Lower lobe of right lung (tissue), 2 donors: ENCODE measurements at places on chromosomes 1 and 21.

DNA sequence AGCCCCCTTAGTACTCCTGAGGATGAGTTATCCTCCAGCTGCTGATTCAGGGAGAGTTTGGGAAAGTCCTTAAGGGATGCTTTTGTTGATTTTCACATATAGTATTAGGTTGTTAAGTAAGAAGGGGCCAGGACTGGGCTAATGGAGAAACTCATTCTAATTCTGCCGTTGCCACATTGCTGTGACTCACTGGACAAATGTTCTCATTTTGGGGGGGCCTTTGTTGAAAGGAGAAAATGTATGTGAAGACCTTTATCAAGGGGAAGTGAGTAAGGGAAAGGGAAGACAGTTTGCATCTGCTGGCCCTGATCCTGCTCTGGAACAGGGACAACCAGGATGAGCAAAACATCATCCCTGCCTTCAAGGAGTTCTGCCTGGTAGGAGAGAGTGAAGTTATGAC lies 123.2 kb upstream of the FGGY start:
- no peak for DNase-seq

DNA sequence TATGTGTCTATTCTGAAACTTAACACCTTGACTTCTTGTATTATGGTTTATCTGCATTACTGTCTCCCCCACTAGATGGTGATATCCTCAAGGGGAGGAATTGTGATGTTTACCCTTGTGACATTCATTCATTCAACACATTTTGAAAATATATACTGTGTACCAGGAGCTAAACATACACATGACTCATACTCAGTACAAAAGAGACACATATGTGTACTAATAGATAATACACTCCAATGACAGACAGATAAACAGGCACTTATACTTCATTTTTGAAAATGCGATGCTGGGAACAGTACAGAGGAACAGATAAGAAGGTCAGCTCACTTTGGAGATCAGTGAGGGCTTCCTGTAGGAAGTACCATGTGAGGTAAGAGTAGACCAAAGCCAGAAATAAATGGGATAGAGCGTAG lies 8.9 kb upstream of the RAB3GAP2 start:
- no peak for DNase-seq

GRCh38 chr1:211825980-211826379 lies 4.6 kb downstream of the LPGAT1 start:
- DNase-seq: no peak

DNA sequence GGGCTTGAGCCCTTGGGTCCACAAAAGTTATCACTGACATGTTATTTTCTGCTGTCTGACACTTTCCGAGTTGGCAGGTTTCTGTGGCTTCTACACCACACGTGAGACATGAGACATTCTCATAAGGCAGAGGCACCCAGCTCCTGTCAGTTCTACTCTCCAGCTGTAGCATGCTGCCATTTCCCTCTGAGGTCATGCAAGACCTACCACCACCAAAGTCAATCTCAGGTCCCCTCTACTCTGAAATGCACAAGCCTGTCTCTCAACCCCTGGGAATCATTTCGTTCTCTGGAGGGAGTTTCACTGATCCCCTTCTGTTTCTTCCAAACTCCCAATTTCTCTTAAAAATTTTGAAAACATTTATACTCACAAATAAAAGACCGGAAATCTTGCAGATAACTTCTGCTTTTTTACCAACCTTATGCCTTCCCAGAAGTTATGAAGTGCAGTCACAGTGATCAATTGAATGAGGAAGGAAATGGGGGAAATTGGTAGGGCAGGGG lies 39.5 kb upstream of the CR2 start:
- no peak for DNase-seq

DNA sequence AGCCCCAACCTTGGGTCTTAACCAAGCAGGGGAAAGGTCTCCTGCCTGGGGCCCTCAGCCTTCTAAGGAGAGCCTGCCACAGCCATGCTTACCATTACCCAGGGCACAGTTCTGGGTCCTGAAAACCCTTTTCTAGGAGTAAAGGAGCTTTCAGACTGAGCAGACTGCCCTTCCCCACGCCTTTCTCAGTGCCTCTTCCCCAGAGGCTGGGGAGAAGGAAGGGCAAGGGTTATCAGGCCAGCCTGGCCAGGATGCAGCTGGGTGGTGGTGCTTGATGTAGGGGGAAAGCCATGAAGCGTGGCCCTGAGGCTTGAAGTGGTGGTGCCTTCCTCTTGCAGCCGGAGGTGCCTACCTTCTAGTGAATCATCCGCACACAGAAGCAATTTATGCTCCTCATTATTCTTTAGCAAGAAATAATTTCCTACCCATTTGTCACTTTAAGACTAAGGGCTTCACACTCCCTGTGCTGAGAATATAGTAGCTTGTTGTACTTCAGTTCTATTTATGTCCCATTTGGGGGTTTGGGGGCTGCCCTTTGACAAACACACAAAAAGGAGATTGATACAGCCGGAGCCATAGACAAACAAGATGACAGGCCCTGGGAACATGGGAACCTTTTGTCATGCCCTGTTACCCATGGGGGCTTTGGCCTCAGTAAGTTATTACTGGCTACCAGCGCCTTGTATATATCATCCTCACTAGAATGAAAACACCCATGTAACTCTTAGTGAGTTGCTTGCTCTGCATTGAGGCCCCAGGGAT lies 40.7 kb downstream of the MAN1C1 start:
- DNase-seq: no peak

DNA sequence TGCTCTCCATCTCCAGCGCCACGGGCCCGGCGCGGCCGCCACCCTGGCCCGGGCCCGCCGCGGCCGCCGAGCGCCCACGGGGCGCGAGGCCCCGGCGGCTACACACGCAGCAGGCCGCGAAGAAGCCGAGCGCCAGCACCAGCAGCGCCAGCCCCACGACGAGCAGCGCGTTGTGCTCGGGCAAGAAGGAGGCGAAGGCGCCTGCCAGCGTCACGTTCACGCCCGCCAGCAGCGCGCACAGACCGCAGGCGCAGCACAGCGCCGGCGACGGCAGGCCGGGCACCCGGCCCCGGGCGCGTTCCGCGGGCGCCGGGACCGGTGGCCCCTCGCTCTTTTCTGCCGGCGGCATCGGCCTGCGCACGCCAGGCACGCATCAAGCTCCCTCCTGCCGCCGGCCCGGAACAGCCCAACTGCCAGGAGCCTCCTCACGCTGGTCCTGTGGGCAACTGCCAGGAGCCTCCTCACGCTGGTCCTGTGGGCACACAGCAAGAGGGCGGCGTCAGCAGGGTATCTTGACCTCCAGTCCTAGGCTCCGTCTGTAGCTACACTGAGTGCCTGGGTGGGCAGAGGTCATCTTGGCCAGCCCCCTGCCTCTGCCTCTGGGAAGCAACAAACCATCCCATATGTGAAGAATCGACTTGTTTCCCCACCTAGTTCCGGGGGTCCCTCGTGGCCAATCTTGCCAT lies 18.1 kb downstream of the KNCN start:
- DNase-seq: peak; percentile 60

DNA sequence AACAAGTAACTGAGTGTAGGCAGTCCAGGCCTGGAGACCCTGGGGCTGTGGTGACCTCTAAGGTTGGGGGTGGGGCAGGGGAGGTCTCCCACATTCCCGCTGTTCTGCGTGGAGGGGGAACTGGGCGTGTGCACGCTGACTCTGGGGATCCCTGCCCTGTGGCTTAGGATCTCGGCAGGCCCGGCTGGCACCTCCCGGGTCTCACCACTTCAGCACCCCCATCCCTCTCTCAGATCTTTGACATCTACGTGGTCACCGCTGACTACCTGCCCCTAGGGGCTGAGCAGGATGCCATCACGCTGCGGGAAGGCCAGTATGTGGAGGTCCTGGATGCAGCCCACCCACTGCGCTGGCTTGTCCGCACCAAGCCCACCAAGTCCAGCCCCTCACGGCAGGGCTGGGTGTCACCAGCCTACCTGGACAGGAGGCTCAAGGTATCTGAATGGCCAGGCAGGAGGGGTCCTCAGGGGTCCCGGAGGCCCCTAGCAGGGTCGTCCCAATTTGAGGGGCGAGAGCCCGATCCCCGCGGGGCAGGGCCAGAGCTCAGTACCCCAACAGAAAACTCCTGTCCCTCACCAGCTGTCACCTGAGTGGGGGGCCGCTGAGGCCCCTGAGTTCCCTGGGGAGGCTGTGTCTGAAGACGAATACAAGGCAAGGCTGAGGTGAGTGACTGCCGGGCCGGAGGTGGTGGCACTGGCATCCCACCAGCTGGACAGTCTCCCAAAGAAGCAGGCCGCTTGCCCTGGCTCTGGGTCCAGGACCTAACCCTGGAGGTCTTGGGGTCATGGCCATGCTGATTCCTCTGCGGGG lies 68.7 kb downstream of the TRIM11 start:
- DNase-seq: peak; percentile 31
